ENCODE measurements at places on chromosomes 4 and X.

- DNase-seq: no peak
Observed at GRCh38 chr4:149112109-149112508, 669.9 kb upstream of the NR3C2 start.

DNA sequence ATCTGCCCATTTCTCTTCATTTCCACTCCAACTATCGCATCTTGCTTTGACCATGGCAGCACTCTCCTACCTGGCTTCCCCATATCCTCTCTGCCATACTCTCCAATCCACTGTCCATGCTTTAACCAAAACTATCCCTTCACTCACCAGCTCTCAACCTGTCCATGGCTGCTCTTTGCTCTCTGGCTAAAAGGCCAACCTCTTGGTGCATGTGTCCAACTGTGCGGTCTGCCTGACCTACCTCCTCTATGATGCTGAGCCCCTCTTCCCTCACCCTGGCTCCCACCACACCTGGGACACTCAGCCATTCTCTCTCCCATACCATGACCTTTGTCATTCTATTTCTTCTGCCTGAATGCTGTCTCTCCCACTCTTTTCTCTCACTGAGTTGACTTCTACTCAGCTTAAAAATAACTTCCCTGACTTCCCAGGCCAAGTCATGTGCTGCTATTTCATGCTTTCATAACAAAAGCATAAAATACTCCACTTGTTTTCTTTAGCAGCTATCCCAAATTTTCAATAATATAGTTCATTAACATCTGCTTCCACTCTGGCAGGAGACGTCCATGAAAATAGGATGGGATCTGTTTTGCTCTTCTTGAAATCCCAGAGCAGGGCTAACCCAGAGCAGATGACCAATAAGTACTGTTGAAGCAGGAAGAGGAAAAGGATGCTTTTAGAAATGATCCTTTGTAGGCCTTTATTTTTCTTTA lies 29.8 kb upstream of the KLF3 start:
- DNase-seq: no peak

GRCh38 chrX:34426334-34426733 lies 230.8 kb downstream of the TMEM47 start:
- DNase-seq: no peak

DNA sequence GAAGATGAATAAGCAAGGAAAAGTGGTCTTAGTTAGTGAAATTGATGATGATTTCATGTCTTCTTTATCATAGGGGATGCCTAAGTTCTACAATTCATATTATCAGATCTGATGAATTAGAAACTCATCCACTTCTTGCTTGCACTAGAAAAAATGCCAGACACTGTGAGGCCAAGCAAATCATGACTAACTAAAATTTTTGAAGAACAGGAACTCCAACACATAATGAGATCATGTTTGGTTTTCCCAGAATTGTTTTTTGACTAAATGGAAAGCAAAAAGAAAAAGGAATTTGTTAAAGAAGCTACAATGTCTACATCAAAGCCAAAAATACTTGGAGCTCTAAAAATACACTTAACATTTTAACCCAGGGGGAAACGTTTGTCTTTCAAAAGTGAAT lies 120.4 kb downstream of the ARSF start:
- no peak for DNase-seq

- DNase-seq: no peak
Observed at GRCh38 chr4:84151574-84151973, 347.5 kb downstream of the NKX6-1 start.

- no peak for DNase-seq
Observed at GRCh38 chr4:157664726-157665125, 444.2 kb downstream of the GRIA2 start.

DNA sequence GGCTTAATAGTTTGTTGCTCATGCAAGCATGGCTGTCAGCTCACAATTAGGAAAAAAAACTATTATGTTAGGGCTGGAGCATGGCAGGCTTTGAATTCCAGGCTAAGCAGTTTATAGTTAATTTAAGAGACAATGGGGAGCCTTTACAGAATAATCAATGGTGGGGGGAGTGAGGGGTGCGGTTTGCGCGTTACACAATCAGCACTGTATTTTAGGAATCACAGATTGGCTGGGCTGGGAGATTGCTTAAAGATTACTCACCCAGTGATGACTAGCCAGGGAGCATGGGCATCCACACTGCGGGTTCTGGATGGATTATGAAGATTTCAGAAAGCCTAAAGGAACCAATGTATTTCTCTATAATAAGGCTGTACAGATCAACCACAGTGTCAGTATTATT lies 186.6 kb downstream of the SOX3 start:
- DNase-seq: no peak

DNA sequence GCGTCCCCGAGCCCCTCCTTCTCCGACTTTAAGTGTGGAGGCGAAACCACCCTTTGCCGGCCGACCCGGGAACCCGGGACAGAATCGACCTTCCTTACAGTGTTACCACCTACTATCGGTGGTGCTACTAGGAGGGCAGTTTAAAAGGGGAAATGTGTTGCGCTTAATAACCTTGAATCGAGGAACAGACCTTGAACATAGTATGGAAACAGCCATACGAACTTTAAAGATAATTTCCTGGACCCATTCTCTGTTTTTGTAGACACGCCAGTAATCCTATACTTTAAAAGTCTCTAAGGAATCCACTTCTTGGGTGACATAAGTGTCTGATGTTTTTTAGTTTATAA lies 1.5 kb downstream of the ING2 start:
- no peak for DNase-seq

- no peak for DNase-seq
Observed at GRCh38 chr4:7676398-7676922, 241.7 kb upstream of the PSAPL1 start.

- DNase-seq: no peak
Observed at GRCh38 chrX:118455013-118455412, 40.6 kb upstream of the DOCK11 start.

GRCh38 chrX:41828826-41829225 lies 94.5 kb downstream of the CASK start:
- no peak for DNase-seq

Data from glomerular endothelial cell (primary cell).